ENCODE measurements at places on chromosomes 2 and 18. TPM values are rescaled to one million over a fixed set of nuclear protein-coding genes. Genes with fewer than 3 reads are reported as not detected.

Gene ATF2
- 47.1 TPM for total RNA-seq

Gene MOB4
- 31.1 TPM for total RNA-seq

DNA sequence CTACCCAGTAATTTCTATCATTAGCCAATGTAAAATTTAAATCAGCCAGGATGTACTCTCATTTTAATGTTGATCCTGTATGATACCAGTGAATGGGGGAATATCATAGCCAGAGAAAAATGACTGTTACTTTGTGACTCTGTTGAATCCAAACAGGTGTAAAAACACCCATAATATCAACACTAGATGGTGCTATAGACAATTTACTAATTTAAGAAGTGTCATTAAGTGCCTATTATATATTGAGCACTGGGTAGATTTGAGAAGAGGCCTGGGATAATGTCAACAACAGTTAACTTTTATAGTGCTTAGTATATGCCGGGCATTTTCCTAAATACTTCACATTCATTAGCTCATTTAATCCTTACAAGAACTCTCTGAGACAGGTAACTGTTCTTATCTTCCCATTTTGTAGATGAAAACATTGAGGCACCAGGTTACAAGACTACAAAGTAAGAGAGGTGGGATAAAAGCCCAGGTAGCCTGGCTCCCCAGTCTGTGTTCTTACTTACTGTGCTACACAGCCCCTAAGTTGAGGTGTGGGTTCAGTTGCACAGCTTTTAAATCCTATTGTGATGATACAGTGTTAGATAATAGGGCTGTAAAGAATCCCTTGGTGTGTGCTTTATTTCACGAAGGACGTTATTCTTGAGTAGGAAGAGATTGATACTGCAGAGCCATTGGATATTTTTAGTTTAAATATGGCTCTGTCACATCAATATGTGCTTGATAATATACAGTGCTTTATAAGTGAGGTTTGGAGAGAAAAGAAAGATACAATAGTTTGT lies 325.5 kb downstream of the AGPS start:
- H3K4me1 ChIP-seq: no peaks in the 10 kb centered on the region
- DNase-seq: no peak
- H3K27ac ChIP-seq: no peak overlapping the region
- no peaks in the 10 kb centered on the region for H3K27me3 ChIP-seq

DNA sequence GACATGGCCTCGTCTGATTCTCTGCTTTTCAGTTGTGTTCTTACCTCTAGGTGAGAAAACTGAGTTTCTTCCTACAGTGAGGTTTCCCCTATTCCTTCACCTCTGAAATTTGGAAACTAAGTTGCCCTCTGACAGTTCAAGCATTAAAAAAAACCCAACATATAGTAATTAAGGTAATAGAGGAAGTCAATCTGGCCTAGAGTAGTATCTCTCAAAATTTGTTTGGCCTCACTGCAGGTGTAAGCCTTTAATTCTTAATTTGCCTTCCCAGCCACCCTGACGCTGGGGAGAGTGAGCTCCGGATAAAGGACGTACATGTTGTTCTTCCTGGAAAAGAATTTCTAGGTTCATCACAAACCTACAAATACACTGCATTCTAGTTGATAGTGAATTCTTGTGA lies 1.4 kb downstream of the CAD start:
- H3K36me3 ChIP-seq: peaks cover 8% of the 10 kb centered on the region
- no peak overlapping the region for H3K27ac ChIP-seq
- DNase-seq: no peak
- peak overlapping the region; percentile 88 for H3K4me3 ChIP-seq
- H3K4me1 ChIP-seq: peaks cover 19% of the 10 kb centered on the region

DNA sequence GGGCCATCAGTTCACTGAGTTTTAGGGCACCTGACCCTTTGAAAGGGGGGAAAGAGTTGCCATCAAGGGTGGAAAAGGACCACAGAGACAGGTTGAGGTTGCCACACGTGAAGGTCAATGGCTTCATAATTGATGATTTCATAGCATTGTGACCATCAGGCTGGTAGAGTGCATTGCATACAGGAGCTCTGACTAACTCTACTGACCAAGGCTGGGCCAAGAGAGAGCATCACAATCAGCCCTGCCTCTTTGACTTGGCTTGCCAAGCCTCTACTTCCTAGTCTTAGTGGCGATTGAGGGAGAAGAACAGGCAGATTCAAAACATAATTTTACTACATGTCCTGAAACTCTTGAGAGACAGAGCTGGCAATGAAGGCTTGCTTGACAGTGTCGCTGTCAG lies 5.8 kb upstream of the TNP1 start:
- H3K4me3 ChIP-seq: no peak overlapping the region
- H3K27me3 ChIP-seq: no peaks in the 10 kb centered on the region
- no peak overlapping the region for H3K27ac ChIP-seq
- H3K36me3 ChIP-seq: no peaks in the 10 kb centered on the region
- H3K4me1 ChIP-seq: peaks cover 5% of the 10 kb centered on the region

GRCh38 chr2:105747254-105747894 lies 2.7 kb downstream of the NCK2 start:
- H3K4me3 ChIP-seq: no peak overlapping the region
- DNase-seq: no peak
- H3K4me1 ChIP-seq: peaks cover 20% of the 10 kb centered on the region
- H3K27me3 ChIP-seq: no peaks in the 10 kb centered on the region

GRCh38 chr2:44528595-44528994 lies 166.8 kb downstream of the CAMKMT start:
- H3K4me3 ChIP-seq: no peak overlapping the region
- no peaks in the 10 kb centered on the region for H3K27me3 ChIP-seq
- DNase-seq: no peak
- no peaks in the 10 kb centered on the region for H3K36me3 ChIP-seq
- H3K27ac ChIP-seq: no peak overlapping the region
- H3K4me1 ChIP-seq: peaks cover 3% of the 10 kb centered on the region

- no peak overlapping the region for H3K4me3 ChIP-seq
- peaks cover 11% of the 10 kb centered on the region for H3K4me1 ChIP-seq
- no peaks in the 10 kb centered on the region for H3K27me3 ChIP-seq
- no peak overlapping the region for H3K27ac ChIP-seq
- no peak for DNase-seq
Observed at GRCh38 chr2:40164736-40165508, 287.0 kb downstream of the SLC8A1 start.

GRCh38 chr18:5630057-5630899 lies 86.5 kb upstream of the EPB41L3 start:
- H3K4me3 ChIP-seq: peak overlapping the region; percentile 38
- H3K27me3 ChIP-seq: peaks cover 1% of the 10 kb centered on the region
- no peak overlapping the region for H3K27ac ChIP-seq
- no peaks in the 10 kb centered on the region for H3K36me3 ChIP-seq
- DNase-seq: peak; percentile 78
- peaks cover 20% of the 10 kb centered on the region for H3K4me1 ChIP-seq

GRCh38 chr18:335733-336132 lies 67.9 kb upstream of the THOC1 start:
- H3K4me1 ChIP-seq: no peaks in the 10 kb centered on the region
- DNase-seq: no peak
- H3K4me3 ChIP-seq: no peak overlapping the region

DNA sequence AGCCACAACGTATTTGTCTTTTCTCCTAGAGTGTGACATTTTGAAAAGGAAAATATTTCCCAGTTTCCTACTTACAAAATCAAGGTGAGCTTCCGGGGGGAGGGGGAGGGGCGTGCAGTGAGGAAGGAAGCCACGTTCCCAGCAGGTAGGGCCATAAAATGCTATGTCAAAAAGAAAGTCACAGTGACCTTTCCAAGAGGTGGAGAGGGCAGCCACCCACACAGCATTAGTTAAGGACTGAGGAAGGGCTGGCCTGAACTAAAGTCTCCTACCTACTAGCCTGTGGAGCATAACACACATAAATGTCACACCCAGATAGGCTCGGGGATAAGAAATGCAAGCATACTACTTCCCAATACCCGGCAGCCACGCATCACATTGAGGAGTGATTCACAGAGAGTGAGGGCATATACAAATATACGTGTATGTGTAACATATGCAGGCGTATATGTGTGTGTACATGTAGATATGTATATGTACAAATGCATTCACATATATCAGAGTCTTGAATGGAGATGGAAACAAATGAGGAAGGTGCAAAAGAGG lies 191.1 kb downstream of the STK39 start:
- no peak overlapping the region for H3K4me3 ChIP-seq
- H3K36me3 ChIP-seq: no peaks in the 10 kb centered on the region
- H3K27ac ChIP-seq: no peak overlapping the region

DNA sequence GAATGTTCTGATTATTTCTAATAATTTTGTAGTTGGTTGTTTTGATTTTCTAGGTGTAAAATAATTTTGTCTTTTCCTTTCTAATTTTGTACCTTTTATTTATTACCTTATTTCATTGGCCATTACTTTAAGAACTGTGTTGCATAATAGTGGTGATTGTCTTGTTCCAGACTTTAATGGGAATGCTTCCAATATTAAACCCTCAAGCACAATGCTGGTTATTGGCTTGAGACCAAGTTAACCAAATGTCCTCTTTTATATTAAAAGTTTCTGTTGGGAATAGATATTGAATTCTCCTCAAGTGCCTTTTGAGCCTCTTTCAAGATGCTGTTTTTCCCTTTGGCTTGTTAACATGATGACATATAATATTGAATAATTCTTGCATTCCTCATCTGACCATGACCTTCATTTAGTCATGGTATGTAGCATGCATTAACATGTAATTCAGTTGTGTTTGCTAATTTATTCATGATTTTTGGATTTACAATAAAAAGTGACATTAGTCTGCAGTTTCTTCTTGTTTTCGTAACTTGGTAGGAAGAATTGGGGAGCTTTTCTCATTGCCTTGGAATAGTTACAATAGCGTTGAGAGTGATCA lies 141.7 kb downstream of the DIS3L2 start:
- H3K4me3 ChIP-seq: no peak overlapping the region
- no peaks in the 10 kb centered on the region for H3K36me3 ChIP-seq
- H3K4me1 ChIP-seq: no peaks in the 10 kb centered on the region
- no peak for DNase-seq
- no peak overlapping the region for H3K27ac ChIP-seq

GRCh38 chr2:172013396-172013795 lies 13.6 kb downstream of the METAP1D start:
- H3K27ac ChIP-seq: no peak overlapping the region
- no peaks in the 10 kb centered on the region for H3K36me3 ChIP-seq
- no peak overlapping the region for H3K4me3 ChIP-seq

GRCh38 chr2:226247289-226248275 lies 552.0 kb downstream of the IRS1 start:
- no peak overlapping the region for H3K27ac ChIP-seq
- no peak for DNase-seq
- H3K27me3 ChIP-seq: no peaks in the 10 kb centered on the region

- H3K27me3 ChIP-seq: no peaks in the 10 kb centered on the region
- peak; percentile 45 for DNase-seq
- no peak overlapping the region for H3K27ac ChIP-seq
- no peaks in the 10 kb centered on the region for H3K36me3 ChIP-seq
- H3K4me3 ChIP-seq: no peak overlapping the region
- H3K4me1 ChIP-seq: peaks cover 59% of the 10 kb centered on the region
Observed at GRCh38 chr2:149219856-149220255, 110.5 kb upstream of the LYPD6 start.

All from Caco-2 (cell line).